ENCODE measurements at places on chromosomes 16 and 17.

GRCh38 chr17:80732268-80732667, 187.6 kb downstream of the RPTOR start:
- DNase-seq = no peak

- no peak for DNase-seq
These were observed at the start of gene CENPT for GRCh38 chr16:67847064-67847861. TSS of gene CENPT (minus strand) at chr16:67847693. CDS start at chr16:67833859, 13,834 bp downstream.

GRCh38 chr17:540631-541030, 174.0 kb downstream of the VPS53 start:
- DNase-seq = no peak

DNA sequence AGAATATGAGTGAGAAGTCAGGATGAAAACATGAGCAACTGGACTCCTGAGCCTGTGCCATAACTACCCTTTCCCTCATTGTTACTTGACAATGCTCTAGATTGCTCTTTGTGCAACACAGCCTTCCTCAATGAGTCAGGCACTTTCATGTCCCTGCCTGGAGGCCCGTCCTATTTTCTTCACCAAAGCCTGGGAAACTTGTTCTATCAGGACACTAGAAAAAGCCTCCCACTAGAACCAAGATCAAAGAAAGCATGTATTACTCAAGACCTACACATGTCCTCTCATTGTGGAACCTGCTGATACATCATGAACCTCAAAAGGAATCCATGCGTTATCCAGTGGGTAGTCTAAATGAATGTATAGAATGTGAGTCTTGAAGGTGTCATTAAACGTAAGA, 624.5 kb downstream of the TOX3 start:
- DNase-seq = no peak

GRCh38 chr17:19742495-19742894, 5.6 kb downstream of the ALDH3A1 start:
- DNase-seq = no peak

DNA sequence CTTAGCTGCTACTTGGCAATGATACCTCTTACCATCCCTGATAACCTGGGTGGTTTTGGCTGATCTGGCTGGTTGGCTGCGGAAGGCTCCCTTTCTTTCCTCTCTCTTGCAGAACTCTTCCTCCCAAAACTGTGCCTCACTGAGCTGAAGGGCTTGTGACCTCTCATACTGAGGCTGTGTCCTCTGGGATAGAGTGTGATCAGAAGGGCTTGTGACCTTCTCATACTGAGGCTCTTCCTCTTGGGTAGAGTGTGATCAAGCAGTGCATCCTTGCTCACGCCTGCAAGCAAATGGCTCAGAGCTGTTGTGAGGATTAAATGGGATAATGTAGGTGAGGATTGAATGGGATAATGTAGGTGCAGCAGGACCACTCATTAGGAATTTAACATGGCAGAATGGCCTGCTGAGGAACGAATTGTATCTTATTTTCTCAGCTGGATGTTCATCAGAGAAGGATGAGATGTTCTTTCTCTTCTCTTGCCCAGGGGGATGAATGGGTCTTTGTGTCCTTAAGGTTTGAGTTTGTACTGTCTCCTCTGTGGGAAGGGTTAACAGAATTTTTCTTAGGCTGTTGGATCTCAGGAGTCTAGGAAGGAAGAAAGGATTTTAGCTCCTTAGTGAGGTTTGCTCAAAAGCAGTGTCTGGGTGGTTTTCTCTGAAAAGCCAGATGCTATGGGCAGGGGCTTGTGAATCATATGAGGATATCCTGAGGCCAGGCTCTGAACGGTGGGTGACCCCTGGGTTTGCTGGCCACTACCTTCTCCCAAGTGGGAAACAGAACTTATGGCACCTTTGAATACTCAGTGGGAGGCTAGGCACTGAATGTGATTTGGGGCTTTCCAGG, 130.0 kb upstream of the HS3ST2 start:
- DNase-seq = no peak

- no peak for DNase-seq
These were observed 37.2 kb downstream of the LITAFD start for GRCh38 chr16:8919089-8919933.

DNA sequence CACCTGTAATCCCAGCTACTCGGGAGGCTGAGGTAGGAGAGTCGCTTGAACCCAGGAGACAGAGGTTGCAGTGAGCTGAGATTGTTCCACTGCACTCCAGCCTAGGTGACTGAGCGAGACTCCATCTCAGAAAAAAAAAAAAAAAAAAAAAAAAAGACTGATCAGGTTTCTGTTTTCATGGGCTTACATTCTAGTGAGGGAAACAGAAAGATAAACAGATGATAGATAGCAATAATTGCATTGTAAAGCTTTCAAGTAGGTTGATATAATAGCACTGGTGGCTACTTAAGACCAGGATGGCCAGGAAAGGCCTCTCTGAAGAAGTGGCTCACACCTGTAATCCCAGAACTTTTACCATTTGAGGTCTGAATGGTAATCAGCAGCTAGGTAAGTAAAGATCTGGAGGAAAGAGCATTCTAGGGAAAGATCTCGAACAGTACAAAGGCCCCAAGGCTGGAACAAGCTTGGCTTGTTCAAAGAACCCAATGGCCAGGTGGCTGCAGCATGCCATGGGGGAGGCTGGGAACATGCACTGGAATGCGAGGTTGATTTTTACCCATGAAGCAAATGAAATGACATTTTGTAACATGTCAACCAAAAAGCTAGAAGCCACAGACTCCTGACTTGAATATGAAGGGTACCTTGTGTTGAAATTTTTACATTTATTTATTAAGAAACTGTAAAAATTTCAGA, 108.3 kb upstream of the DHX40 start:
- DNase-seq = no peak

DNA sequence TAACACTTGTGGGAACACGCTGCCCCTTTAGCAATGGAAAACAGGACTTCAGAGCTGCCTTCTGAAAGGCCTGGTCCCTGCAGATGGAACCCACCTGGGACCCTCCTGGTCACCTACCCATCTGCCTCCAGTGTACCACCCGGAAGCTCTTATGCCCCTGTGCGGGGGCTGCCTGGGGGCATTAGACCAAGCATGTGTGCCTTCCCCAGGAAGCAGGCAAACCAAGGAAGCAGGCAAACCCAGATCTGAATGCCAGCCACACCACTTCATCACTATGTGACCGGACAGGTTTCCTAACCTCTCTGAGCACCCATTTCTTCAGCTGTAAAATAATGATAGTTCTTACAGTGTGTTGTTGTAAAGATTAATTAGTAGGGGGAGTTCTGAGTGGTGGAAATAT, 20.8 kb upstream of the LRRC37A3 start:
- no peak for DNase-seq

- DNase-seq = no peak
These were observed 39.7 kb downstream of the RGS9 start for GRCh38 chr17:65176646-65177409.

DNA sequence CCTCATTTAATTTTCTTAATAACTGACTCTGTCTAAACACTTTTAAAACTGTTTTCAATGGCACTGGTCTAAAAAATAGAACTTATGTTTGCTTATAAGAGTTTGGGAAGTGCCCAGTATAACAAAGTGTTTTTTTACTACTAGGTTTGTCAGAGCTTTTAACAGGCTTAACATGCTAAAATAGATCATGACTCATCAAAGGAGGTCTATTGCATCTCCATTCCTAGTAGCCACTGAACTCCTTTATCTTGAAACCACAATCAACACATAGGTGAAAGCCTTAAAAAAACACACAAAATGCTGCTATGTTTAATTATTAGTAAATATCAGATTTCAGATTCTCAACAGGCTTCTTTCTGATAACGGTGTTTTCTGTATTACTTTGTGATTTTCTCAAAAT, 196.4 kb upstream of the KIF2B start:
- no peak for DNase-seq

DNA sequence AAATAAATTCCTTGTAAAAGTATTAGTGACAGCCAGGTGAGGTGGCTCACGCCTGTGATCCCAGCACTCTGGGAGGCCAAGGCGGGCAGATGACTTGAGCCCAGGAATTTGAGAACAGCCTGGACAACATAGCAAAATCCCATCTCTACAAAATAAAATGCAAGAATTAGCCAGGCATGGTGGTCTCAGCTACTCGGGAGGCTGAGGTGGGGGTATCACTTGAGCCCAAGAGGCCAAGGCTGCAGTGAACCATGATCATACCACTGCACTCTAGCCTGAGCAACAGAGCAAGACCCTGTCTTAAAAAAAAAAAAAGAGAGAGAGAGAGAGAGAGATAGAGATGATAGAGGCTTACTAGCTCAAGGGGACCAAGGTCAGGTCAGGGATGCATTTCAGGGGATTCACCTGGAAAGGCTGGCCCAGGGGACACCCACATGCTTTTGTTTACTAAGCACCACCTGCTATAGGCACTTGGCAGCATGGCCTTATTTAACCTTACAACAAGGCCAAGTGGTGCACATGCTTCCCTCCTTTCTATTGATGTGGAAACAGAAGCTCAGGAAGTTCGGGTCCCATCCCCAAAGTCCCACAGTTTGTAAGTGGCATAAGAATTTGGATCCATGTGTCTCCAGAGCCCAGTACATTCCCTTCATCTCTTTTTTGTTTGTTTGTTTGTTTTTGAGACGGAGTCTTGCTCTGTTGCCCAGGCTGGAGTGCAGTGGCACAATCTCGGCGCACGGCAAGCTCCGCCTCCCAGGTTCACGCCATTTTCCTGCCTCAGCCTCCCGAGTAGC, 12.4 kb upstream of the SRCIN1 start:
- no peak for DNase-seq

DNA sequence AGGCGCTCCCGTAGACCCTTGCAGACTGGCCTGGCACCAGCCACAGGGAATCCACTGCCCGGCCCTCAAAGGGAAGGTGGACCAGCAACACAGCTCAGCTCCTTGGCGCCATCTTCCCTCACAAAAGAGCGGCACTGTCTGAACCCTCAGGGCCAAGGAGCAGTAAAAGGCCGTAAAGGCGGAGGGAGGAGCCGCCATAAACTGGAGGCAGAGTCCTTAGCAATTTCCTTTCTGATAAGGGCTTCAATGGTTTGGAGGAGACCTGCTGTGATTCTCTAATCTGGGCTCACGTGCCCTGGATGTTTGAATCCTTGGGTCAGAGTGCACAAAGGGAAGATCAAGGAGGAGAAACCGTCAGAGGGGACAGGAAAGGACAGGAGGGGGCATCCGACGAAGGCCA, 15.5 kb upstream of the AXIN2 start:
- no peak for DNase-seq

DNA sequence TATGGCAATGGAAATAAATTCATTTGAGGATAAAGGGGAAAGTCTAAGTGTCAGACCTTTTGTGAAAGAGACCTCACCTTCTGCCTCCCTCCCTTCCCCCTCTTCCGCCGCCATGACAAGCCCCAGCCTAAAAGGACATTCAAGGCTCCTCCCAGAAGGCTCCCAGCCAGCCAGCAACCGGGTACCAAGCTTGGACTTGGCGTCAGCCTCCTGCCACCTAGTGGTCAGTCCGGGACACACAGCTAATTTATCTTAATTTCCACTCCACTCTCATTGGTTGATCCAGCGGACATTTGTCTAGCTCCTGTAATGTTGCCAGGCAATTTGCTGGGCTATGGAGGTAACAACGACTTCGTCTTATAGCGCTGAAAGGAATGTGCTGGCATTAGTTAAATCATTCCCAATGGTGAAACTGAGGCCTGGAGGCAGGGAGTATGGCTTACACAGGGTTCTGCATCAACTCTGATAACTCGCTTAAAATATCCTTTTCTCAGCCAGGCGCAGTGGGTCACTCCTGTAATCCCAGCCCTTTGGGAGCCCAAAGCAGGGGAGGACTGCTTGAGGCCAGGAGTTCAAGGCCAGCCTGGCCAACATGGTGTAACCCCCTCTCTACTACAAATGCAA, 19.3 kb upstream of the CLEC3A start:
- peak; percentile 47 for DNase-seq

DNA sequence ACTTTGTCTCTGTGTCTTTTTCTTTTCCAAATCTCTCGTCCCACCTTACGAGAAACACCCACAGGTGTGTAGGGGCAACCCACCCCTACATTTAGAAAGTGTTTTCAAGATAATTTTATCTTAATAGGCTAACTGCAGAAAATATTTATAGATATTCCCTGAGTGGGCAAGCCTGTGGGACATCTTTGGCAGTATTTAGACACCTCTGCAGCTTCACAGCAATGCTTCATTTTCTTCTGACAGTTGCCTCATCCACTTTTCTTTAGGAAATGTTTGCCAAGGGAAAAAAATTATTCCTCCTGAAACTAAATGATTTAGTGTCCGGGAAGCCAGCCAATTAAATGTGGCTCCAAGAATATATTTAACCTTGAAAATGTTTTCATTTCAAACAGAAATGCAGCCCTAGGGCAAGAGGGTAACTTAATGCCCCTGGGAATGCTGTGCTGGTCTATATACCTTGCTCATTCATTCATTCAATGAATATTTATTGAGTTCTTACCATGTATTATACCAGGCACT, 290.4 kb downstream of the ABCC12 start:
- no peak for DNase-seq

DNA sequence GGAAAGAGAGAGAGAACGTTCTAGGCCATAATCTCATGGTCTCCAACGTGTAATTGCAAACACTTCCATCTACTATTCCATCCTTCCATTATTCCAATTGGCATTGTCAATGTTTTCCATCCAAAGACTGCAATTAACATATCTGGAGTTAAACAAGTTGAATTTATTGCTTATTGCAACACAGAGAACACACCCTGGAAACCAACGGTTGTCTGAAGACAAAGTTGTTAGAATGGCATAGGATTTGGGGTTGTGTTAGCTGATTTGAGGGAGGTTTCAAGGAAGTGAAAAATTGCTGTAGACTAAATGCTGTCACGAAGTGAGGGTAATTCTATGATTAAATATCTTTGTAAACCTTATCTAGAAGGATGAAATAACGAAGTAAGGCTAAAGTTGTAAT, 178.8 kb downstream of the CNTNAP4 start:
- no peak for DNase-seq

- no peak for DNase-seq
These were observed 36.3 kb upstream of the CCL2 start for GRCh38 chr17:34218748-34219147.

GRCh38 chr17:37770631-37771518, 26.0 kb upstream of the HNF1B start:
- DNase-seq = peak; percentile 22

GRCh38 chr16:10609402-10609774, 29.0 kb upstream of the EMP2 start:
- no peak for DNase-seq

- no peak for DNase-seq
These were observed 19.8 kb downstream of the B9D1 start for GRCh38 chr17:19342611-19343255.

- DNase-seq = no peak
These were observed 45.9 kb downstream of the ABAT start for GRCh38 chr16:8720080-8720966.
